ENCODE measurements at places on chromosomes 5 and 9.

GRCh38 chr5:81895307-81895706, 76.5 kb upstream of the ATG10 start:
- no peak for DNase-seq

GRCh38 chr5:21773456-21773855, 1079.7 kb downstream of the CDH12 start:
- no peak for DNase-seq

DNA sequence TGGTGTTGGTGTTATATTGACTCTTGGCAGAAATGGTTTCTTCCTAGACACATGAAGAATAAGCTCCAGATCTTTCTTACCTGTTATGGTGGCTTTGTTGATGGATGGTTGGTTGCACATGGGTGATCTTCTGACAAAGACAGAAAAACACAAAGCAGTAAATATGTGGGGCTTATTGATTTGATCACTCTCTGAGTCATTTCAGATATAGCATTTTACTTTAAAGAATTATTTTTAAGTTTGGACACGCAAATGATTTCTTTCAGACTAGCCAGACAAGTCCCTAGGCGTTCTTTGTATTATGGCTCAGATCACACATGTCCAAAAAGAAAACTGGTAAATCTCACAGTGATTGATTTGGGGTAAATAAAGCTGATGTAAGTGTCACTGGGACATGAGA, 597.6 kb downstream of the RAB3C start:
- DNase-seq = no peak

- DNase-seq = no peak
Measured at GRCh38 chr9:121658166-121658565, 6.7 kb downstream of the DAB2IP start.

GRCh38 chr5:101783241-101784013, 512.7 kb downstream of the SLCO4C1 start:
- DNase-seq = no peak

GRCh38 chr5:179243333-179243732, 101.9 kb downstream of the ADAMTS2 start:
- no peak for DNase-seq

DNA sequence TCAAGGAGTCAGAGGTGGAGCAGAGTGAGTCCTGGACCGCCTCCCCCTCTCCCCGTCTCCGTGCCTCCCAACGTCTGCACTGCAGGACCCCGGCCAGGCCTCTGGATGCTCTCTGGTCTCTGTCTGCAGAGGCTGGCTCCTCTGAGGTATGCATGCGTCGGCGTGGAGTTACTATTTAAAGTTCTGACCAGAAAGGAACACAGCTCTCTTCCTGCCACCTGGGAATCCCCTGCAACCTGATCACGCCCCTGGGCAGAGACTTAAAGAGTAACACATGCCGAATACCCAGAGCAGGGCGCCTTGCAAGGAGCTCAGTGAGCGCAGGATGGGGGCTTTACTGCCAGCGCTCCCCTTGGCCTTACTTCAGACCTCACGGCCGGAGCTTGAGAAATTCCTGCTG, 16.0 kb downstream of the ANXA6 start:
- DNase-seq = no peak

- no peak for DNase-seq
Measured at GRCh38 chr5:151184316-151185042, 26.9 kb upstream of the ANXA6 start.

DNA sequence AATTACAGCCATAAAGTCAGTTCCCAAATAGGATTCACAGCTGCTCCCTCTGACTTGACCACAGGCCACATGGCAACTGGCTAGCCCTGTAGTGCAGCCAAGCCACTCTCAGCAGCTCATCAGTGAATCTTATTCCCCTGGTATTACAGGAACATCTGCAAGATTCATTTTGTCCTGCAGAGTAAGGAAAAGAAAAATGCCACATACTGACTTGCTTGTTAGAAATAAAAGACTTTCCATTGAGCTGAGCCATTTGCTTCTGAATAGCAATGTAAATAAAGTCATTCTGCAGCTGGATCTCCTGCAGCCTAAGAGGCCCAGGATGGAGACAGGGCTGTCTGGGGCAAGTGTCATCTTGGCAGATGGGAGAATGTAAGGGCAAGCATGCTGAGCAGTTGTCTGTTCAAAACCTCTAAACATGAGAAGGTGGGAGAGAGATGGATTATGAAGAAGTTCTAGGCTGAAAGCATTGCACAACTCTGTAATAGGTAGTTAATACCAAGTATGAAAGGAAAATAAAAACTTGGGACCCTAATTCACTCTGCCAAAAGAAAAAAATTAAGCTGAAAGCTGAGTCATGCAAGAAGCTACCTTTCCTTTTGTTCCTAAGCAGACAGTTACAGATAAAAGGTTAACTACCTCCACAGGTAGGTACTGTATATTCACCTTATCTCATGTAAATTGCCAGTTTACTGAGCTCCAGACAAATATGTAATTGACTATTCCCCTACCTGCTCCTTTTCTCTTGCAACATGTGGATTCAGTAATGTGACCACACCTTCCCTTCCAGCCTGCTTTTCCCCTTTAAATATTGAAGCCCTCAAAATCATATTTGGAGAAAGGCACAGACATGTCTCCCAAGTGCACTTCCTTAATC, 244.4 kb upstream of the RAI14 start:
- no peak for DNase-seq

DNA sequence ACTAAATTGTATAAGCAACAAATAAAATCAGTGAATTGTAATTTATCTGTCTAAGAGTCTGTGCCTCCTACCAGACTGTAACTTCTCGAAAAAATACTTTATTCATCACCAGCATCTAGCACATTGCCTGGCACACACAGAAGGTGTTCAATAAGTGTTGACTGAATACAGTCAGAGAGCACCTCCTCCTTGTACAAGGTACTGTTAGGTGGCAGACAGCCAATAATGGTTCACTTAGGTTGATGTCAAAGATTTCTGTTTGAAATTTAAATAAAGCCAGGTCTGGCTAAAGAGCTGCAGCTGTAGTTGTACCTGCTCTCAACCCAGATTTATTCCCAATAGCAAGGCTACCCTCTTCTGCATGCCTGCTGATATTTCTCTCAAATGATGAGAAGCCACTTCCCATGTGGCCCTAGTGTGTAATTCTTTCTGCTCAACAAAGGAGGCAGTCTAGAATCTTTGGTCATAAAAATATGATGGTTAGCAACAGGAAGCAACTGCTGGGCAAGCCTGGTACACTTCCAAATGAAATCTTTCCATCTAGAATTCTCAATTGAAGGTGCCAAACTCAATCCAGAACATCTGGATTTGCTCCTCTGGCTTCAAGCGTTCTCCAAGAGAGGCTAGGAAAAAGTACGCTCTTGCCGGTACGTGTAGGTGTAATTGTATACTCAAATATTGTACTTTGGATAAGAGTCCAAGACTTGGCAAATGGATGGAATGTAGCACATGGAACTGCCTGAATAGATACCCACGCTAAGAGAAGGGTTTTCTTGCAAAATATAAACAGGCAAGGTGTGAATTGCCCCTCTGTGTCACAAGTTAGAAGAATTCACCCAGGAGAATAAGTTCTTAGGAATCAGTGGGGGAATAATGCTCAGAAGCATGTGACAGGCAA, 95.6 kb downstream of the NR6A1 start:
- no peak for DNase-seq

- no peak for DNase-seq
Measured at GRCh38 chr9:89452561-89452960, 45.4 kb downstream of the SEMA4D start.

- DNase-seq = no peak
Measured at GRCh38 chr5:108148715-108149139, 233.2 kb downstream of the FBXL17 start.

GRCh38 chr5:125294844-125295243, 548.4 kb upstream of the ZNF608 start:
- no peak for DNase-seq

DNA sequence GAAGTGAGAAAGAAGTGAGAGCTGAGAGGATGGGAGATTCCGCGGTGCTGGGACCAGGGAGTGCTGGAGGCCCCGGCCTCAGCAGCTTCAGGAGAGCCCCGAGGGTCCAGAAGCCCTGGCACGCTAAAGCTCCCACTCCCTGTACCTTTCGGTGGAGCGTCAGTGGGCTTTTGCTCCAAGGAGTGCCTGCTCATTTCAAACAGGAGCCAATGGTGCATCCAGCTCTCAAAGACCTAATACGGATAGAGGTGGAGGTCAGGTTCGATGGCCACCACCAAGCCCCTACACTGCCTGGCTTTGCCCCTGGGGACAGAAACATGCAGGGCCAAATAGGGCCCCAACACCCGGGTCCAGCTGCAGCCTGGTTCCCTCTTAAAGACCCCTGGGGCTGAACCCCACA, 8.2 kb downstream of the CD74 start:
- DNase-seq = no peak

GRCh38 chr5:109143031-109143430, 266.7 kb downstream of the PJA2 start:
- DNase-seq = peak; percentile 31

- DNase-seq = no peak
Measured at GRCh38 chr5:134019636-134020035, 14.9 kb upstream of the VDAC1 start.

DNA sequence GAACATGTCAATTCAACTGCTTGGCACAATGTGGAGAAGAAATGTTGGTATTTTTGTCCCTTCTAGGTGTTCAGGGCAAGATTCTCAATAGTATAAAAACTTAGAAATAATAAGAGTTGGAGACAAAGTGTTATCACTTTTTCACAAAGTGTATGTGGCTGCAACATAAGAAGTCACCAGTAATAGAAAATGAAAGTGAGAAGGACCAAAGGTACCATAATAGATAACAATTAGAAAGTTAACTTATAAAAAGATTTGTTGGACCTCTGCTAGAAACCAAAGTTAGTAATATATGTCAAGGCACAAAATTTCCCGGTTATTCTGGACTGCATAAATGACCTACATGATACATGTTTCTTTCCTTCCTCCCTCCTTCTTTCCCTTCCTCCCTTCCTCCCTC, 1535.3 kb downstream of the EFNA5 start:
- no peak for DNase-seq

- DNase-seq = no peak
Measured at GRCh38 chr5:180069589-180070247, 1.8 kb downstream of the RNF130 start.

- DNase-seq = no peak
Measured at GRCh38 chr5:160349249-160349934, 21.0 kb downstream of the C1QTNF2 start.

GRCh38 chr5:151622367-151623088, 31.4 kb upstream of the FAT2 start:
- DNase-seq = no peak

GRCh38 chr9:19694601-19695000, 94.2 kb downstream of the SLC24A2 start:
- no peak for DNase-seq

DNA sequence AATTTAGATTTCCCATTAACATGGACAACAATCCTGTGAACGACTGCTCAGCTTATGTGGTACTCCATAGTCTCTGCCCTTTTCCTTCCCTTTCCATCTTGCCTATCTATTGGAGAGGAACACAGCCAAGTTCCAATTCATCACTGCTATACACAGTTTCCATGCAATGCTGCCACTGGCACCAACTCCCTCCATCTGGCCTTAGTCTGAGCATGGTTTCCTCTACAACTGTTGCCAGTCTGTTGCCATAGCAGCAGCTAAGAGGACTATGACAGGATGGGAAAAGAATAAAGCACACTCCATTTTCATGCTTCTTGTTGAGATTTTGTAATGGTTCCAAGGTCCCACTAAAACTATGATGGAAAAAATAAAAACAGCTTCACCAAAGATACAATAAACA, 189.0 kb downstream of the HCN1 start:
- DNase-seq = no peak

DNA sequence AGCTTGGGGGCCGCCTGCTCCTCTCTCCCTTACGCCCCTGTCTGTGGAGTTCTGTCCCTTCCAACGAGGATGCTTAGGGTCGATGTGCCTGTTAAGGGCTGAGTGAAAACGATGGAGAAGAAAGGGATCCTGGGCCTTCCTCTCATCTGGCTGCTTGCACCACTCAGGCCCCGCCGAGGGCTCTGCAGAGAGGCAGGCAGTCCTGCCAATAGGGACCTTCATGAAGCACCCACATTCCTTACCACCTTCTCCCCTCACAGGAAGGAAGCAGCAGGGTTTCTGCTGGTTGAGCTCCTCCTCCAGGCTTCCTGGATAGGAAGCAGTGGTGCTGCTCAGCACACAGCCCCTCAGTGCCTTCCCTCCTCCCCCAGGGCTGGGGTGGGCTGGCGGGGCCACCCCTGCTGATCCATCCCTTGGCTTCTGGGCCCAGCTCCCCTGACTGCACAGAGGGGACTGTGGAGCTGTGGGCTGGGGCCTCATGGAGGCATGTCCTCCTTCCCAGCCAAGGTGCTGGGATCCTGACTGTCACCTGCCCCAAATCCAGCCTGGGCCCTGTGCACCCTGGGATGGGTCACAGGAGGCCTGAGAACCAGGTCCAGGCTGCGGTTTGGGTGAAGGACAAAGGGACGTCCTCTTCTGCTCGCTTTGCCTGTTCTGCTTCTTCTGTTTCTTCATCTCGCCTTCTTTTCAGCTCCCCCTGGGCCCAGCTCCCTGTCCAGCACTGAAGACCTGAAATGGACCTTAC, 50.5 kb downstream of the AHRR start:
- DNase-seq = no peak
